ENCODE measurements at places on chromosomes 7 and 10. TPM values are rescaled to one million over a fixed set of nuclear protein-coding genes. Genes with fewer than 3 reads are reported as not detected.

Gene TUBAL3
- 0.31 TPM for total RNA-seq

Gene KCND2
- not detected for total RNA-seq

Gene ADAM22
- total RNA-seq = 0.24 TPM

Gene PAX4
- total RNA-seq = not detected
